NCI-H187 (cell line): ENCODE measurements at places on chromosomes 13 and 19.

DNA sequence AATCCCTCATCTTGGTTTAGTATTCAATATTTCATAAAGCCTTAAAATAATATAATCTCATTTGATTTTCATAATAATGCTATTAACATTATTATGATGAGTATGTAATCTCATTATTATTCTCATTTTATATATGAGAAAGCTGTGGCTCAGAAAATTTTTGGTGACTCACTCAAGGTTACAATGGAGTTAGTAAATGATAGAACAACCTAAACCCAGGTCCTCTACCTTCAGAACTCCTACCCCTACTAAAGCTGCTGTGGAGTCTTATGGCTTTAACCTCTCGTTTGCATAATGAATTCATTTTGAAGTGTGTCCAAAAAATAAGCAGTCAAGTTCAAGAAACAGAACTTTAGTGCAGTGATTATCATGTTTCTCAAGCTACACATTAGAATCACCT lies 226.3 kb downstream of the TBC1D4 start:
- DNase-seq, result no peak

- no peak for DNase-seq
Observed at GRCh38 chr13:61192826-61193225, 222.8 kb downstream of the PCDH20 start.

DNA sequence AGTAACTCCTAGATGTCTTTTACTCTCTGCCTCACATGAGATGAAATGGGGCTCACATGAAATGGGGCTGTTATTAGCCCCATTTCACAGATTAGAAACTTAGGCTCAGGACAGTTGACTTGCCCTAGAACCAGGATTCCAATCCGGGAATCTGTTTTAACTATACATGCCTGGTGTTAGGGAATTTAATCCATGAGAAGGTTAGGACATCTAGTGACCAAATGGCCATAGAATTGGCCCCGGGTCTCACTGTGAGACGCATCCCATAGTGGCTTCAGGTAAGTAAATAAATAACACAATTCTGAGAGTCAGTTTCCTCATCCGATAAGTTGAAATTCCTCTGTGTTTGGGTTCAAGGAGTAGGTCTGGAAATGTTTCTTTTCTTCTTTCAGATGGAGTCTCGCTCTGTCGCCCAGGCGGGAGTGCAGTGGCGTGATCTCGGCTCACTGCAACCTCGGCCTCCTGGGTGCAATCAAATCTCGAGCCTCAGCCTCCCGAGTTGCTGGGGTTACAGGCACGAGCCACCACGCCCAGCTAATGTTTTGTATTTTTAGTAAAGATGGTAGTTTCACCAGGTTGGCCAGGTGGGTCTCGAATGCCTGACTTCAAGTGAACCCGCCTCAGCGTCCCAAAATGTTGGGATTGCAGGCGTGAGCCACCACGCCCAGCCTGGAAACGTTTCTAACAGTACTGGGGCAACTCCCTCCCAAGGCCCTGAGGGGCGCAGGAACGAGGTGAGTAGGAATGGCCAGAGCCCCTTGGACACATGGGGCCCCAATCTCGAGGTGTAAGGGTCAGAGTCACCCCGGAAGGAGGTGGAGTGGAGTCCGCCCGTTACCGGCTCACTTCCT lies 1.2 kb upstream of the ZNF574 start:
- no peak for DNase-seq

- no peak for DNase-seq
Observed at GRCh38 chr13:32255724-32256109, 59.4 kb downstream of the ZAR1L start.

GRCh38 chr13:23671377-23671776 lies 101.2 kb downstream of the TNFRSF19 start:
- DNase-seq, result no peak

DNA sequence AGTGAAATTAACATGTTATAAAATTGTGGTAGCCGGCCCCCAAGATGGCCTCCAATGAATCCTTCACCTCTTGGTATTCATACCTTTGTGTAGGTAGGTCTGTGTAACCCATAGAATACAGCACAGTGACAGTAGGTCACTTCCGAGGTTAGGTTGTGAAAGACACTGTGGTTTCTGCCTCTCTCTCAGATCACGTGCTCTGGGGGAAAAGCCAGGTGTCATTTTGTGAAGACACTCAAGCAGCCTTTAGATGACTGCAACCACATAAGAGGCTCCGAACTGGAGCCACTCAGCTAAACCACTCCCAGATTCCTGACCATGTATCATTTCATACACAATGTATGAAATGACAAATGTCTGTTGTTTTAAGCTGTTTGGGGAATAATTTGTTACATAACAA lies 9.8 kb upstream of the USPL1 start:
- peak; percentile 47 for DNase-seq

GRCh38 chr13:65260946-65261891 lies 1968.9 kb downstream of the PCDH9 start:
- no peak for DNase-seq

DNA sequence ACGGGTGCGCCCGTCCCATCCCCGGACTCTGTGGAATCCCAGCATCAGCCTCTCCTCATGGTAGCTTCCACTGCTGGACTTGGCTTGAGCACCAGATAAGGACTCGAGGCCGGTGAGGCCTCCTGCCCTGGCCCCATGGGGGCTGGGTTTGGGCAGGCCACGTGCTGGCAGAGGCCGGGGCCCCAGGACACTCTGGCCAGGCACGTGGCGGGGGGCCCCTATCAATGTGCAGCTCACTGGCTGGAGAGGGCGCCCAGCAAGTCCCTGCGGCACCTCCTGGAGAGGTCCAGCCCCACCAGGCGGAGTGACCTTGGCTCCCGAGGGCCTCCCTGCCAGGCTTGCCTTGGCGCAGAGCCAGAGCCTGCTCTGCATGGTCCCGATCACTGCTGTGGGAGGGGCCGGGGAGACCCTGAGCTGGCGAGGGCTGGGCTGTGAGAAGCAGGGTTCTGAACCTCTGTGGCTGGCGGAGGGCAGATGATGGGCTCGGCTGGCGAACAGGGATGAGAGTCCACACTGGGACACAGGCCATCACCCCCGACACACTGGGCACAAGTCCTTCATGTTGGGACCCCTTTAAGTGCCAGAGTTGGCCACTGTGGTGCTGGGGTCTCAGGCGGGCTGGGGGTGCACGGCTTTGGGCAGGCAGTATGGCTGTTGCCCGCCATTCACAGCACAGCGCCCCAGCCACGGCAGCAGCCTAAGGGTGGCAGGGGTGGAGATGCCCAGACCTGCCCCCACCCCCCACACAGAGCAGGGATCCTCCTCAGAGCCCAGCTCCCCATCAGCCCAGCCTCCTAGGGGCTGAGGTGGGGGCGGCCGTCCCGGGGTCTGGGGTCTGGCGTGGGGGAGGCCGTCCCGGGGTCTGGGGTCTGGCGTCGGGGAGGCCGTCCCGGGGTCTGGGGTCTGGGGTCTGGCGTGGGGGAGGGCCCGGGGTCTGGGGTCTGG lies 19.1 kb downstream of the CEBPG start:
- no peak for DNase-seq

- DNase-seq, result no peak
Observed at GRCh38 chr13:114319441-114319913, 5.2 kb downstream of the CHAMP1 start.

DNA sequence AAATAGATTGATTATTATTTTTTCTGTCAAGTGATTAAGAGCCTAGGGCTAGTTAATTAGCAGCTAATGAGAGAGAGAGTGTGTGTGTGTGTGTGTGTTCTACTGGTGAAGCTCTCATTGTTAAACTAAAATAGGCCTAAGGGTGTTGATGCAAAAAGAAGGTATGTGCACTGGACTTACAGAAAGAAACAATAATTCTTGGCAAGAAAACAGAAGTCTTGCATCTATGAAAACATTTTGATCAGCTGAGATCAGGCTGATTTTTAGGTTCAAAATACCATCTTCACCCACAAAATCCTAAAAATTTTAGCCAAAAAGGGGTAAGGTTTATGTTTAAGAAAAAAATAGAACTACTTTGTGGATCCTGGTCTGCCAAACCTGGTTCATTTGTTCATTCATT lies 106.5 kb downstream of the POSTN start:
- no peak for DNase-seq

GRCh38 chr13:79941752-79942151 lies 399.2 kb downstream of the SPRY2 start:
- no peak for DNase-seq

DNA sequence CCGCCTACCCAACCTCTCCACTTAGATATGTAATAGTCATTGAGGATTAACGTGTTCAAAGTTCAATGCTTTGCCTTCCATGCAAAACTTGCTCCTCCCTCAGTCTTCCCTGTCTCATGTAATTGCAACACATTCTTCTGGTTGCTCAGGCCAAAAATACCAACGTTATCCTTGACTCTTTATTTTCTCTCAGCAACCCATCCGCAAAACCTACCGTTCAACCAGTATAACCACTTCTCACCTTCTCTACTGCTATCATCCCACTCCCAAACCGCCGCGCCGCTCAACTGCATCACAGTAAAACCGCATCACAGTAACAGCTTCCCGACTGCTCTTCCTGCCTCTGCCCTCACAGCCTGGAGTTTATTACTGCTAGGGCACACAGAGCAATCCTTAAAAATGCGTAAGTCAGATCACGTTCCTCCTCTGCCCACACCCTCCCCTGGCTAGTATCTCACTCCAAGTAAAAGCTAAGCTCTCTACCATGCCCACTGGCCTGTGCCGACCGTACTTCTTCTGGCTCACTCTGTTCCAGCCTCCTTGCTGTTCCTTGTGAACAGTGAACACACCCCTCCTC lies 8.2 kb downstream of the MTIF3 start:
- no peak for DNase-seq

- no peak for DNase-seq
Observed at GRCh38 chr19:1063030-1063908, 3.7 kb upstream of the ARHGAP45 start.

DNA sequence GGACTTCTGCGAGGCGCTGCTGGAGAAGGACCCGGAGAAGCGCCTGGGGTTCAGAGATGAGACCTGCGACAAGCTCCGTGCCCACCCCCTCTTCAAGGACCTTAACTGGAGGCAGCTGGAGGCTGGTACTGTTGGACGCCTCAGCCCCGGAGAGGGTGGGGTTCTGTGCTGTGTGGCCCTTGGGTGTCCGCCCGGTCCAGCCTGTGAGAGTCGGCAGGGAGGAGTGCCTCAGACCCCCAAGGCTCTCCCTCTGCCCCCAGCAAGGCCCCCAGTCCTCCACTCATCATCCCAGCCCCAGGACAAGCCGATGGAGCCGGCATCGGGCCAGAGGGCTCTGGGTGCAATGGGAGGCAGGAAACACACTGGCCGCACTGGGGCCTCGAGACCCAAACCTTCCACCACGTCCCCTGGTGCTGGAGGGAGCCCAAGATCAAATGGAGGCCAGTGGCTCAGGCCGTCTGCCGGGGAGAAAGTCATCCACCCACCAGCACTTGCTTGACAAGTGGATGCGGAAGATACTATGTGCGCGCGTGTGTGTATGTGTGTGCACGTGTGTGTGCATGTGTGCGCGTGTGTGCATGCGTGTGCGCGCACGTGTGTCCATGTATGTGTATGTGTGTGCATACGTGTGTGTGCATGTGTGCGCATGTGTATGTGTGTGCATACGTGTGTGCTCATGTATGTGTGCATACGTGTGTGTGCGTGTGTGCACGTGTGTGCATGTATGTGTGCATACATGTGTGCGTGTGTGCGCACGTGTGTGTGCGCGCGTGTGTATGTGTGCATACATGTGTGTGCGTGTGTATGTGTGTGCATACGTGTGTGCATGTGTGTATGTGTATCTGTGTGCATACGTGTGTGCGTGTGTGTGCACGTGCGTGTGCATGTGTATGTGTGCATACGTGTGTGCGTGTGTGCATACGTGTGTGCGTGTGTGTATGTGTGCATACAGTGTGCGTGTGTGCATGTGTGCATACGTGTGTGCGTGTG lies 25.8 kb upstream of the TMEM255B start:
- no peak for DNase-seq

- DNase-seq, result no peak
Observed at GRCh38 chr19:29782260-29782580, 29.6 kb upstream of the CCNE1 start.

DNA sequence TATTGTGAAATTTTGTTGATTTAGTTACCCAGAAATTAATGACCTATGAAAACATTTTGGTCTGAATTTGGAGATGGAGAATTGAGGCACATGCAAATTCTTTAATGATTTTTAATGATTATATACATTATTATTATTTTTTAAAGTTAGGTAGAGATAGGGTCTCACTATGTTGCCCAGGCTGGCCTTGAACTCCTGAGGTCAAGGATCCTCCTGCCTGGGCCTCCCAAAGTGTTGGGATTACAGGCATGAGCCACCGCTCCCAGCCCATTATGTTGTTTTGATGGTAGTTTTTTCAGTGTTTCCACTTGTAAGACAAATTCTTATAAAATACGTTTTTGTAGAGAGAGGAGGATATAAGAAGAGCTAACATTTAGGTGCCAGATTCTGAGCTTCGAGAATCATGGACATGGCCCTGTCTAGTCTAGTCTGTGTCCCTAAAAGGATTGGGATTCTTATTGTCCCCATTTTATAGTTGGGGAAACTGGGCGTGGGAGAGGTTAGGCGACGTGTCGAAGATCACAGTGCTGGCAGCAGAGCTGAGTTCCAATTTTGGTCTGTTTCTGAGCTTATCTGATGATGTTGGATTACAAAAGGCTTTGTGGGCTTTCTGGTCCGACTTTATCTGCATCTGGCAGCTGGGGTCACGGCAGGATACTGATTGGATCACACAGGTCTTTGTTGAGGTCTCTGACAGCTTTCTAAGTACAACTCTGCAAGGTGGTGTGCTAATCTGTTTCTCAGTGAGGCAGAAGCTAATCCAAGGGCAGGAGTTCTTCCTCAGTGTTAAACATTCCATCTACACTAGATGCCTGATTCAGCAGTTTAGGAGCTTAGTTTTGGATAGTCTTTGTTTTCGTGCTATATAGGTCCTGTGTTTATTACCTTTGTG lies 7.5 kb upstream of the WDR88 start:
- no peak for DNase-seq

DNA sequence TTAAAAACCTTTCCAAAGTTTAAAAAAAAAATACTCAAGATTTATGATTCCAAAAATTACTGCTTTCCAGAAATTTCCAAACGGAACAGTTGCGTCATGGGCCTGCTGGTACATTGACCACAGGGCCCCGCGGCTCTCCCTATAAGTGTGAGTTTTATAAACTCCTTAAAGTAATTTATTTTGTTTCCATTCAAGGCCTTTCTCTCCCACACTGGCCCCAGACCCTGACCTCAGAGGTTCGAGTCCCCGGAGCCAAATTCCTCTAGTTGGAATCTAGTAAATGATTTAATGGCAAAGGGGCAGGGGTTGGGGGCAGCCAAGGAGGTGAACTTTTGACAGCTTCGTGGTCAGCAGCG lies 97.5 kb downstream of the INSR start:
- DNase-seq, result no peak

DNA sequence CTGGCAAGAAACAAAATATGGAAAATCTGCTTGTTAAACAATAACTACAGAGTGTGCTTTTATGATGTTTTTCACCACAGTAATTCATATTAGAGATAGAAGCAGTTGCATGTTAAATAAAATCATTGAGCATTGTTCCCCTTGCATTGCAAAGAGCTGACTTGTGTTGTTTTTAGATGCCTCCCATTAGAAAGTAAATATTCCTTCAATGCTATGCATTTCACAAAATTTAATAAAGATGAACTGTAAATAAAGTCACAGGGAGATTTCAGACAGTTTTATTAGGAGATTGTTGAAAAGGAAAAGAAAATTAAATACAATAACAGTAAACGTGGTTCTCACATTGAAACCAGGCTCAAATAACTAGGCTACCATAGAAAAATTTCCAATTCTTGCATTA lies 429.3 kb downstream of the DACH1 start:
- no peak for DNase-seq
